ENCODE measurements at places on chromosomes 4 and X.

DNA sequence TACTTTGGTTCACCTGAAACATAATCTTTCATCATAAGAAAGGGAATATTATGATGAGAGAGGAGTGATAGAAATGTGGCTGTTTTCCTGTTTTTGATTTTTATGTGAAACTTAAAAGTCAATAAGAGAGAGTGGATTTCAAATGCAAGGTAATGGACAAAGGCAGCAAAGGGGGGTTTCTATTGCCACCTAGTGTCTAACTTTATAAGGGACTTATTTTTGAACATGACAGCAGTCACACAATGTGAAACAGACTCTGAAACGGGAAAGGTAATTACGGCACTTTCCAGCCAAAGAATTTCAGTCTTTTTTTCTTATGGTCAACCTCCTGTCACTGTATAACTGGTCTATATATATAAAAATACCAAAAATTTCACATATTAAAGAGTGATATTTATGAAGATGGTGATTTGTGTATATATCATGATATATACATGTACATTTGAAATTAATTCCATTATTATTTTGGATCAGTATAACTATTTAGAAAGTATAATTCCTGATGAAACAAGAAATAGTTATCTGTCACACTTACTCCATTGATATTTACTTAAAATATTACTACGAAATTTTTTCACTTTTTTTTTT lies 127.1 kb downstream of the FBXO8 start:
- no peak for DNase-seq

DNA sequence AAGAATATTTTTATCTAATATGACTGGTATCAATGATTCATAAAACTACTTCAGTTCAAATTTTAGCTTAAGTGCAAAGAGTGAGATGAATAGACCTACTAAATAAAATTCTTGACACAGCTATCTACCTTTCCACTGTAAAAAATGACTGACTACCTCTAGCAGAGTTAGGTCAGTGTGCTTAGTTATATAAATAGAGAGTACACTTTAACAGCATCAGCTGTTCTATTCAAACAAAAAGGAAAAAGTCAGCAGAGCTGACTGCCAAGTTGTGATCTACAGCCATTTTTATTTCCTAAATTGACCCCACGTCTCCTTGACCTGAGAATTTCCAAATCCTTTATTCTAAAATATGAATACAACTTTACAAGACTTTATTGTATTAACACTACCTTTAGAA lies 262.4 kb downstream of the CAMK2D start:
- no peak for DNase-seq

DNA sequence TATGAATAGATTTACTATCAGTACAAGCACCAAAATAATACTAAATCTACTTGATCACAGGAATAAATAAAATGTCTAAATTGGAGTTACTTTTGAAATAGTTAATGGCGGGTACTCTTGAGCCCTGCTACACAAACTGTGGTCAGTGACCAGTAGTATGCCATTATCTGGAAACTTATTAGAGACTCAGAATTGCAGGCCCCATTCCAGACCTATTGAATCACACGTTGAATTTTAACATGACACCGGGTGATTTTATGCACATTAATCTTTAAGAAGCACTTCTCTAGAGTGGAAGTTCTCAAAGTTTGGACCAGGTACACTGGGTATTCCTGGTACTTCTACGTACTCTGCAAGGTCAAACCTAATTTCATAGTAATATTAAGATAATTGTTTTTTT lies 660.0 kb upstream of the POU3F4 start:
- no peak for DNase-seq

GRCh38 chrX:108312011-108312410 lies 126.2 kb downstream of the COL4A6 start:
- no peak for DNase-seq

- DNase-seq, result no peak
These were observed 20.2 kb downstream of the IRAK1 start for GRCh38 chrX:153999359-154000037.

GRCh38 chrX:2781698-2782097 lies 29.9 kb downstream of the XG start:
- DNase-seq, result no peak
